NCI-H2107 (cell line): ENCODE measurements at places on chromosomes 5 and 9.

DNA sequence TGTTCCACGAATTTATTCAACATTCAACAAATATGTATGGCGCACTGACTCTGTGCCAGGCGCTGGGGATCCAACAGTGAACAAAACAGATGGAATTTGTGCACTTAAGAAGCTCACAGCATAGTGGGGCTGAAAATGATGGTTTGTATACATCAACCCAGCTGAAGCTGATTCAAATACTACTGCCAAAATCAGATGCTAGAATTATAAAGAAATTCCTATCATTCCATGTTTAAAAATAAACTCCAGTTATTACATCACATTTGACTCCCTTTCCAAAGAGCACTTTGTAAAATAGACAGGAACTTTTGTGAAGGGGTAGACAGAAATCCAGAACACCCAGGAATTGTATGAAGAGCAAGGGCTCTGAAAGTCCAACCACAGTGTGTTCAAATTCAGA is 54.1 kb downstream of the ZNF608 start:
- no peak for DNase-seq

GRCh38 chr5:172350212-172351181 is 66.9 kb upstream of the UBTD2 start:
- no peak for DNase-seq

DNA sequence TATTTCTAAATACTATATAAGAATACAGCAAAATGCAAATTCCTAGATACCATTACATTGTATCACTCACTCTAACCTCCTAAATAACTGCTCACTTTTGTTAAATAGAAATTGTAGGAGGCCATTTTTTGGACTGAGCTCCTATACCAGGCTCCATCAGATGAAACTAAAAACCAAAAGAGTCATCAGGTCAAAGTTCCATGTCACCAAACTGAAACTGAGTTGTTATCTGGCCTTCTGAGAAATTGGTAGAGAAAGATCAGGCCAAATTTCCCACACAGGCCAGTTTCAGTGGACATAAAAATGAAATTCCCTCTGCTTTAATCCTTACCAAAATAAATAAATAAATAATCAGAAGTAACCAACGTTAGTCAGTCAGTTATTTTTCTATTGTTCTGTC is 13.8 kb upstream of the SNX2 start:
- DNase-seq, result no peak

DNA sequence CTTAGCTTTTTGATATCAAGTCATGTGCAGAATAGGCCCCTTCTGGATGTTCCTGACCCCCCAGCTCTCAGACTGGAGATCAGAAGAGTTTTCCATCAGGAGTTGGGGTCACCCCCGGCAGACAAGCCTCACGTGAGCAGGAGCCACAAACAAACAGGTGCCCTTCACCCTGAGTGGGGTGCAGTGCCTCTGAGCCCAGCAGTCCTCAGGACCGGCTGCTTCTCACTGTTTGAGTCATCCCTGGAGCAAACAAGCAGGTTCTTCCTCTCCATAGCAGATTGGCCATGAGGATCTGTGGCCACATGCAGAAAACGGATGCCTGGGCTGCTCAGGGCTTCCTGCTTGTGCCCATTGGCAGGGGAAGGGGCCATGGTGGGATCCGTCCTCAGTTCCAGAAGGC is 47.0 kb downstream of the LRSAM1 start:
- DNase-seq, result no peak

DNA sequence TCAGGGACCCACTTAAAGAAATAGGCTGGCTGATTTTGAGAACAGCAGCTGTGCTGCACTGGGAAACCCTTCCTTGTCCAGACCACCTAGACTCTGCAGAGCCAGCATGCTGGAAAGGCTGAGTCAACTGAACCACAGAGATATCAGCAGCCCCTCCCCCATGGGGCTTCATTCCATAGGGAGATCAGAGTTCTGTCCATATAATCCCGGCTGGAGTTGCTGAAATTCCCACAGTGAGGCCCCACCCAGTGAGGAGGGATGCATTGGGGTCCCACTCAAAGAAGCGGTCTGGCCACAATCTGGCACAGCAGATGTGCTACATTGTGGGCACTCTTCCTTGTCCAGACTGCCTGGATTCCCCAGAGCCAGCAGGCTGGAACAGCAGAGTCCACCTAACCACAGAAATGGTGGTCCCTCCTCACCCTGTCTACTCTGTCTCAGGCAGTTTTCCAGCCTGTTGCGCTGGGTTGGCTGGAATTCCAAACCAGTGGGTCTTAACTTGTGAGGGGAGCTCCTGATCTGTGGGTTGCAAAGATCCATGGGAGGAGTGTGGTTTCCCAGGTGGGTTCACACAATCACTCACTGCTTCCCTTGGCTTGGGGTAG is 127.1 kb downstream of the RNF180 start:
- no peak for DNase-seq

DNA sequence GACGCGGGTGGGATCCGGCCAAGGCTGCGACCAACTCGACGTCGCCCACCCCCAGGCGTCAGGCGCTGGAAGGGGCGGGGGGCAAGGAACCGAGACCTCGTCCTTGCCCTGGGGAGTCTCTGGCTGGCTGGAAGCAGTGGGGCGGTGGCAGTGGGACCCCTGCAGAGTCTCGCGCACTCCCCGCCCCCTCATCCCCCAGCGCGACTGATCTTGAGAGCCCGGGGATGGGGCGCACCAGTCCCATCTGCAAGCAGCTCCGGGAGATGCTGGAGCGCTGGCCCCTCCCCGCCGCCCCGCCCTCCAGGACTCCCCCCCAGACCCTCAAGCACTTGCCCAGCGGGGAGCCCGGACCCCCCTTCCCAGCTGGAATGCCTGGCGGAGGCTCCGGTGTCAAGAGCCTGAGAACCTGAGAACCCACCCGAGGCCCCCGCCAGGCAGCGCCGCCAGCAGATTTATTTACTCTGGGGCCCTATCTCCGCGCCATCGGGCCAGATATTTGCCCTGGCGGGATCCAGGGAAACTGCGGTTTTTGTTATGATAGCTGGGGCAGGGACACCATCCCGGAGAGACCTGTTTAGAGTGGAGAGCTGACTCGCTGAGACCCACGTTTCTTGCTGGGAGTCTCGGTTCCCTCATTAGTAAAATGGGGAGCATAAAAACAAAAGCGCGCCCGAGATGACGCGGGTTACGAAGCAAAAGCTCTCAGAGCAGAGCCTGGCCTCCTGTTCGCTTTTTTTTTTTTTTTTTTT is 1.2 kb downstream of the PRRT1B start:
- DNase-seq, result no peak

DNA sequence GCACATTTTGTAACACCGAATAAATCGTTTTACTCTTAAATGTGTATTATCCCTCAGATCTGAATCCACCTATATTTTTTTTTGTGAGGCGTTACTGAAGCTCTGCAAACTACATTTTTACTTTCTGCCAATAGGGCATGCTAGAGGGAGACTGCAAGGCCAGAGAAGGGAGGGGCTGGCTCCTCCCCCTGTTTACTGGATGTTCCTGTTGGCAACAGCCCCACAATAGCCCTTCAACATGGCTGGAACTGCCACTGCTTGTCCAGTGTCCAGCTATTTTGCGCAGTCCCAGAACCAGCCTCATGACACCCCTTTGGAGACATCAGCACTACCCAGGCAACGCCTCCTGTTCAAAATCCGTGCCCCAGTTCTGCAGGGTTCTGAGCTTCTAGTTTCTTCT is 85.4 kb upstream of the MIER3 start:
- DNase-seq, result no peak

DNA sequence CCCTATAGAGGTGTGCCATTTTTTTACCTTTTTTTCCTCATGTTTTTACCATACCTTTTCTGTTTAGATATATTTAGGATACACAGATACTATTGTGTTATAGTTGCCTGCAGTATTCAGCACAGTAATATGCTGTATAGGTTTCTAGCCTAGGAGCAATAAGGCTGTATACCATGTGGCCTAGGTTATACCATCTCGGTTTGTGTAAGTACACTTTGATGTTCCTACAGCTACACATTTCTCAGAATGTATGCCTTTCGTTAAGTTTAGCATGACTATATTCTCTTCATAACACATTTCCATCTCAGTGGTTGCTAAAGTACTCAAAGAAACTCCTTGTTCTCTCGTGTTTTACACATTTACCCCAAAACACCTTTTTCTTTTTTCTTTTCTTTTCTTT is 23.0 kb downstream of the UBE2D2 start:
- DNase-seq, result no peak

- DNase-seq, result no peak
These were observed 400.5 kb downstream of the ARRDC3 start for GRCh38 chr5:90982576-90982975.

- no peak for DNase-seq
These were observed 49.7 kb upstream of the CHD1 start for GRCh38 chr5:98978528-98978927.

- DNase-seq, result no peak
These were observed 143.8 kb upstream of the VLDLR start for GRCh38 chr9:2477755-2478154.

- no peak for DNase-seq
These were observed 75.0 kb downstream of the STK10 start for GRCh38 chr5:172113036-172113435.

- no peak for DNase-seq
These were observed 6.4 kb downstream of the TLX3 start for GRCh38 chr5:171315386-171315891.

DNA sequence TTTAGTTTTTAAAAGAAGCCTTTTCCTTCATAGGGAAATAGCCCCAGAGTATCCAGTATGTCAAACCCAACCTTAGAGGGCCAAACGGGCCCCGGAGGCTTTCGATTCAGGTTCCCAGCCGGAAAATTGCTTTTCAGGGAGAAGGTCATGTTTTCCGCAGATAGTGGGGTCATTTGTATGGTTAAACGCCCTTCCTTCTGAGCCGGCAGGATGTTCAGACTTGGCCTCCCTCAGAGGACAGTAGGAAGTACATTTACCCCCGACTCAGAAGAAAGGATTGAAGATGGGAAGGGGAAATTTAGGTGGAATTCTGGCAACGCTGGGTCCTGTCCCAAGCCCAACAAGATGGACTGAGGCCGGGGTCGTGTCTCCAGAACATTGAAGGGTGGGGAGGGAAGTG is 195.2 kb downstream of the AOPEP start:
- DNase-seq, result no peak

GRCh38 chr9:91433180-91433579 is 9.5 kb upstream of the NFIL3 start:
- no peak for DNase-seq

GRCh38 chr5:161095953-161096352 is 243.9 kb upstream of the ATP10B start:
- DNase-seq, result no peak

GRCh38 chr9:130341839-130342713 is 76.5 kb downstream of the HMCN2 start:
- no peak for DNase-seq

DNA sequence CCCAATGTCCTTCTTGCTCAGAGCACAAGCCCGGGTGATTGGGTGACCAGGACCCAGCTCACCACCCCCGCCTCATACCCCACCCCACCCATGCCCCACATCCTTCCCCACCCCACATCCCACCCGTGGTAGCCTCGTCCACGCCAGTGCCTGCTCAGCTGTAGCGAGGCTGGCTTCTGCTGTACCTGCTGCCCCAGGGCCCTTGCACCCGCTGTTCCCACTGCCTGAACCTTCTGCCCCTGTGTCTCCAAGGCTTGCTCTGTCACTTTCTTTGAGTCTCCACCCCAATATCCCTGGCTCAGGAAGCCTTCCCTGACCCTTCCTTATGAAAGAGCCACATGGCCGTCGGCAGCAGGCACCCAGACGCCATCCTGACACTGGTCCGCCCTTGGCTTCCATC is 3.1 kb upstream of the NACC2 start:
- DNase-seq, result no peak

- DNase-seq, result no peak
These were observed 248.4 kb downstream of the TLR4 start for GRCh38 chr9:117952581-117952980.

- DNase-seq, result no peak
These were observed 260.4 kb upstream of the ADRA1B start for GRCh38 chr5:159655757-159656409.

- no peak for DNase-seq
These were observed 35.9 kb downstream of the CEP120 start for GRCh38 chr5:123387313-123387712.

DNA sequence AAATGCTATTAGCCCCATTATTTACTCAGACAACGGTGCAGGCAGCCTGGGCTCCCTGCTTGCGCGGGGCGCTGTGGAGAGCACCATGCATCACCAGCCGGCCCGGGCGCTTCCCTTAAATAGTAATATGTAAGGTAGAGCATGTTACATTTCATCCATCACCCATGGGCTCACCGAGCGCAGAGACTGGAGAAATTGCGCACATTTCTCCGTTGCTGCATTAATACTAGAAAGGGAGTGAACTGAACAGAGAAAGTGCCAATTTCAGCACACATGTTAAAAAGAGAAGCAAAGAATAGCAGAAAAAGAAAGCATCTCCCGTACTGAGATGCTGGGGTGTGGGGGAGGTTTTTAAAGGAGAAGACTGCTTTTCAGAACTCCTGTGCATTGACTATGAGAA is 400.3 kb downstream of the ZSWIM6 start:
- DNase-seq, result no peak

DNA sequence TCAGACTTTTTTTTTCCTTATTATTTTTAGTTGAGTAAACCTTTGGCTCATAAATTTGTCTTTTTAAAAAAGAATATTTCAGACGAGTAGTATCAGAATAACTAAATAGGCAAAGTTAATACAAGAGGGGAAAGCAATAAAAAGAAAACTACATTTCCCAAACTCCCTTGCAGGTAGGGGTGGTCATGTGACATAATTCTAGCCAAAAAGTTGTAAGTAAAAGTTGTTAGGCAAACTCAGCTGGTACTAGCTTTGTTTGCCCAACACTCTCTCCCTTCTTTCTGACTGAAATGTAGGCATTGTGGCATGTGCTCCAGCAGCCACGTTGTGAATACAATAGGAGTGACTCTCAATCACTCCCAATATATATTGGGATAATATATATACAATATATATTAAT is 20.9 kb downstream of the GIN1 start:
- DNase-seq, result no peak

DNA sequence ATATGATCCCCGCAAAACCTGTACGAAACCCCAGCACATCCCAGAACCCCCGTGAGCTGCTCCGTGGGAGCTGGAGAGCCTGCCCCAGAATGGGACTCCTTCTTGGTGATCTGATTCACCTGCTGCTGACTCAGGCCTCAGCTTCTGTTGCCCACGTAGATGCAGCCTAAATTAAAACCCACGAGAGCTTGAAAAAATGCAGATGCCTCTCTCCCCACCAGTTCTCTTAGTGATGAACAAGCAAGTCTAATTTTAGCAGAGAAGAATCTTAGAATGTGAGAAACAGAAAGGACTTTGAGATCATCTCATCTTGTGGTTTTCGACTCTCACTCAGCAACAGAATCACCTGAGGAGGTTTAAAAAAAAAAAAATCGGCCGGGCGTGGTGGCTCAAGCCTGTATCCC is 57.6 kb downstream of the TMOD1 start:
- no peak for DNase-seq

- DNase-seq, result no peak
These were observed 2.8 kb downstream of the TENT4A start for GRCh38 chr5:6715758-6716628.

GRCh38 chr9:16064771-16065170 is 511.9 kb downstream of the CCDC171 start:
- DNase-seq, result no peak
